ENCODE measurements at places on chromosomes 7 and 10.

DNA sequence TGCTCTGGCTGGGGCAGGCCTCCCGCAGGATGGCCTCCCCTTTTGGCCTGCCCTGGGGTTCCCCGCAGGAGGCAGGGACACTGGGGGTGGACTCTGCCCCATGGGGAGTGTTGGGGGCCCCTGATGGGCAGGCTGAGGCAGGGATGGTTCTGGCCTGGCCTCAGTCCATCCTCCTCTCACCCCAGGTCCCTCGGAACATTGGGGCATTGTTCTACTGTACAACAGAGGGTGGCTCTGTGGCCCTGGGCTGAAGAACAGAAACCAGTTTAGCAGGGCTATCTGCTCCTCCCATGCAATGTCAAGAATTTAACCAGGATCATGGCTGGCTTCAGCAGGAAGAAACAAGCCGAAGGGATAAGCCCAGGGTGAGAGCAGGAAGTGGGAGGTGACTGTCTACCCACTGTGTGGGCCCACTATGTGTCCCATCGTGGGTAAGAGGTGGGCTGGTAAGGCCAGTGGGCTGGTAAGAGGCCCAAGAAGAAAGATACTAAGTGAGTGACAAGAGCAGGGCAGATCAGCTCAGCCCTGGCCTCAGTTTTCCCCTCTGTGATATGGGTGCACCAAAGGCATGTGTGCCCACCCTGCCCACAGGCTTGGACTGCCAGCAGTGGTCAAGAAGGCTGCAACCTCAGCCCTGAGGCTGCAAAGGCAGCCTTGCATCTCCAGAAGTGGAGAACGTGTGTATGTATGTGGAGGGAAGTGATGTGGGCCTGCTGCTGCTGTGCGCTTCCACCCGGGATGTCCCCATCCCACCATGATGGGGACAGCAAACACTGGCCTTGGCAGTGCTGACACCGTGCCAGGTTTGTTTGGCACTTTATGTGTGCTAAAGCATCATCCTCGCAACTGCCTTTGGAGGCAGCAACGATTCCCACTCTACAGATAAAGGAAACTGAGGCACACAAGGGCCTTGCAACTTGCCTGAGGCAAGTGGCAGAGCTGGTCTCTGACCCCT lies 138.9 kb downstream of the SH3PXD2A start:
- no peak for DNase-seq

DNA sequence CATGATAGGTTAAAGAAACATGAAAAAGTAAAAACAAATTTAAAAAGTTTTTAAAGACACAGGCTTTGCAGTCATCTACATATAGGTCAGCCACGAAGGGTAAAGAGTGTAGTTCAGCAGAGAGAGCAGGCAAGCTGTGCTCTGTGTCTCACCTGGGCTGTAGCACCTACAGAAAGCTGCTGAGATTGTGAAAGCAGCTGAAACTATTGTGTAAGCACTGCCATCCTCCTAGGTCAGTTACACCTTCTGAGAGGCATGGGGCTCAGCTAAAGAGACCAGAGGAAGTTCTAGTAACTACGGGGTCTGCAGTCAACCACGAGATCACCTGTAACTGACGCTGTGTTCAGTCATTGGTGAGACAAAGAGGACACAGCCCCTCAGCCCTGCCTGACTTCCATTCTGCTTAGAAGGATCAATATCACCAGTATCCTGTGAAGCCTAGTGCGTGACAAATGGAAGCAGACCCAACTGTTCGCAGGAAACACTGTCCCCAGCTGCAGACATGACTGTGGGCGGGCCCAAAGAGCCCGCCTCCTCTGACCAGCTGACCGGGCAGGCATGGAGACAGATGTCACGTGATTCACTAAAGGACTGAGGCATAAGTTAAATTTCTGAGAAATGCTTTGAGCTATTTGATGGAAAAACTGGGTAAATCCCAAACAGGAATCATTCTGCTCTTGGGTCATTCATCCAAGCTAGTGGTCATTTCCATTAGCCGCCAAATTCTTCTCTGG lies 87.9 kb downstream of the EBF3 start:
- DNase-seq, result no peak

DNA sequence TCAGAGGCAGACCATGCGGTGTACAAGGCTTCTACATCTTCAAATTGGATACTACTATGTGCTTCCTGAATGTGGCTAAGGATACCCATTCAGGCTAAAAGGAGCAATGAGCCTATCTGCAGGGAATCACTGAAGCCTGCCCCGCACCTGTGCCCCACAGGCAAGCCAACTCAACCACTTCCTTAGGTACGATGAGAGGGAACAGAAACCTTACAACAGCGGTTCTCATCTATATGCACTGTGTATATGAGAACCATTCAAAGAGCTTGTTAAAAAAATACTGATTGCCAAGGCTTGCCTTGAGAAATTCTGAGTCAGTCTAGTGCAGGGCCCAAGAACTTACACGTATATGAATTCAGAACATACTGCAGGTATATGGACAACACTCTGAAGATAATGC lies 679.6 kb downstream of the PARD3 start:
- no peak for DNase-seq

DNA sequence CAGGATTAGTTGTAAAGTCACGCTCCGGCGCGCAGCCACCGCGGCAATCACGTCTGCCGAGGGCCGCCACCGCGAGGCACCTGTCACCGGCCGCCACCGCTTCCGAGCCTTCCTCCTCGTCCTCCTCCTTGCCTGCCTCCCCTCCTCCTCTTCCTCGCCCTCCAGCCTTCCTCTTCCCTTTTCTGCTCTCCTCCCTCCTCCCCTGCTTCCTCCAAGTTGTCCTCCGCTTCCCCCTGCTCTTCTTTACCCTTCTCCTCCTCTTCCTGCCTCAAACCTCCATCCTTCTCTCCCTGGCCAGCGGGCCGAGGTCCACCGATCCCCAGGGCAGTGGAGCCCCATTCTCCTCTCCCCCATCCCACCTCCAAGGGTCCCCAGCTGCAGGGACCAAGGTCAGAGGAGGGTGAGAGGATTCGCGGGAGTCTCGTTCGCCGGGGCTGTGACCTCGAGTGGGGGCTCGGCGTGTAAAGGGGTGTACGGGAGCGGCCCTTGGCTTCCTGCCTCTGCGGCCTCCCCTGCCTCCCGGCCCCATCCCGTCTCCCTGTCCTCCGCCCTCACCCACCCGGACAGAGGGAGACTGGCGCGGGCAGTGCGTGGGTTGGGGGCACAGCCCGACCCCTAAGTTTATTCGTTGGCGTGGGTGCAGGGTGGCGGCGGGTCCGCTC lies 89.5 kb upstream of the PAX2 start:
- DNase-seq, result no peak
